B cell (primary cell): ENCODE measurements at places on chromosomes 16 and 17.

- no peak for DNase-seq
Observed at GRCh38 chr16:317583-317982, 34.6 kb downstream of the PDIA2 start.

DNA sequence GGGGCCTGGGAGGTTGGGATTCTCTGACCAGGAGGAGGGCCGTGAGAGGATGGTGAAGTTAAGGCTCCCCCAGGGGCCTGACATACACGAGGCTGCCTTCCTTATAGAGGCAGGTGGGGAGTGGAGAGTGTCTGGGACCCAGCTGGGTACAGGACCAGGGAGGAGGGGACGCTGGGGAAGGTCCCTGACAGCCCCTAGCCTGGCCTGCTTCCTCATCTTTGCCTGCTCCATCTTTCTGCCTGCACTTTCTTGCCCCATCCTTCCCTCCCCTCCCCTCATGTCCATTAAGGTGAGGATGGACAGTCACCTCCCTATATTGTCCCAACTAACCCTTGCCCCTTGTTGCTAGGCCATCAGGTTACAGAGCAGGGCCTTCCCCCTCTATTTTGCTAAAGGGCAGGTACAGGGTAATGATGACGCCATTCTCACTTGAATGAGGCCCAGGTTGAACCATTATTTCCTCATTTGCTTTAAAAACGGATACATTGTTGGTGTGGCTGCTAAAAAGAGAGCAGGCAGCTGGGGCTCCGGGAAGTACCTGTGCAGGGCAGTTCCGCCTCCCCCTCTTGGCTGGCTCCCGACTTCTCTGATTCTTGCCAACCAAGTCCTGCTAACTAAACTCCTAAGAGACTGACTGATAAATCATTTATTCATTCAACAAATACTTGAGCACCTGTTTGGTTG is 1.3 kb downstream of the C17orf99 start:
- peak; percentile 94 for DNase-seq

- DNase-seq, result no peak
Observed at GRCh38 chr16:11662582-11662981, 5.7 kb upstream of the SNN start.

- peak; percentile 71 for DNase-seq
Observed at GRCh38 chr17:75114552-75115314, 5.0 kb downstream of the ARMC7 start.

GRCh38 chr16:26078716-26079355 is 387.1 kb downstream of the HS3ST4 start:
- no peak for DNase-seq
